ENCODE measurements at places on chromosomes 4 and X.

- DNase-seq: no peak
Measured at GRCh38 chr4:23811161-23811560, 78.7 kb downstream of the PPARGC1A start.

DNA sequence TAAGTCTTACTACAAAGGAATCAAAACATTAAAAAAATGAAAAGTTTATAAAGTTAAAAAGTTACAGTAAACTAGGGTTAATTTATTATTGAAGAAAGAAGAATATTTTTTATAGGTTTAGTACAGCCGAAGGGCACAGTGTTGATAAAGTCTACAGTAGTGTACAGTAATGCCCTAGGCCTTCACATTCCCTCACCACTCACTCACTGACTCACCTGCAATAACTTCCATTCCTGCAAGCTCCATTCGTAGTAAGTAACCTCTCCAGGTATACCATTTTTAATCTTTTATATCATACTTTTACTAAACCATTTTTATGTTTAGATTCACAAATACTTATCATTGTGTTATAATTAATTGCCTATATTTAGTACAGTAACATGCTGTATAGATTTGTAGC, 307.5 kb upstream of the FAM241A start:
- DNase-seq: no peak

- DNase-seq: no peak
Measured at GRCh38 chr4:177478496-177478895, 36.3 kb upstream of the AGA start.

- DNase-seq: no peak
Measured at GRCh38 chrX:54415534-54416350, 24.5 kb upstream of the TSR2 start.

GRCh38 chr4:24489870-24490269, 94.5 kb downstream of the DHX15 start:
- no peak for DNase-seq

DNA sequence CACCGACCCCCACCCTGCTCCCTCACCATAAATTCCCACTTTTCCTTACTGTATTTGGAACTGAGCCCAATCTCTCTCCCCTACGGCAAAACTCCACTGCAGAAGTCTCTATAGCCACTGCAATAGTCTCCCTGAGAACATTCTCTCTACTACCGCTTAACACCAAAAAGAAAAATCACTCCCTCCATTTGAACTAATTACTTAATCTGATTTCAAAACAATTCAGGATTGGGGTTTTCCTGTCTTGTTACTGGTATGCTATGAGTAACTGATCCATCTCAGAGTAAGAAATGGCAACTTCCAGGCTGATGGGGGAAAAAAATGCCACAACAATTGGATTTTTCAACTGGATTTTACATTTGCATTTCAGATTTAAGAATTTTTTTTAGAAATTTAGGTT, 5.8 kb downstream of the PAPSS1 start:
- no peak for DNase-seq

DNA sequence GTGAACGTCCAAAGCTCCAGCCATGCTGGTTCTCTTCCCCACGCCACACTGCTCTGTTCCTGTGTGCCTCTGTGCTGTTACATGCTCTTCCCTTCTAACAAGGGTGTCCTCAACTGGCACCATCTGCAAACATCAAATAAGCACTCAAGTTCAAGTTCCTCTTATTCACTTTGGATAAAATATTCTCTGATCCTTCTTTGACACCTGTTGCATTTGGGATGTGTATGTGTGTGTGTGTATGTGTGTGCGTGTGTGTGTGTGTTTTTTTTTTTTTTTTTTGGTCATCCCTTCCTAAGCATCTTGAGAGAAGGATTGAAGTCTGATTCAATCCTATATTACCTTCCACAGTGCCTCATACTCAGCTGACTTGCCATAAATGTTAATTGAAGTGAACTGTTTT, 204.0 kb upstream of the ANXA3 start:
- DNase-seq: no peak

DNA sequence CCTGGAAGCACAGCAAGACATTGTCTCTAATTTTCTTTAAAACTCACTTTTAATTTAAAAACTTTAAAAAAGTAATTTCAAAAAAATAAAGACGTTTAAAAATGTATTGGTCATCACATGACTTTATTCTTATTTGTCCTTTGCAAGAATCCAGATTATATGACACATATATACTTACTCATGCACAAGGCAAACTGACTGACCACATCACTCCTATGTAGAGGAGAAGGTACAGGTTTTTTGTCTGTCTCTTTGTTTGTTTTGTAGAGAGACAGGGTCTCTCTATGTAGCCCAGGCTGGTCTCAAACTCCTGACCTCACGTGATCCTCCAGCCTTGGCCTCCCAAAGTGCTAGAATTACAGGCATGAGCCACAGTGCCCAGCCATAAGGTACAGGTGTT, 28.6 kb downstream of the MAML3 start:
- DNase-seq: no peak

DNA sequence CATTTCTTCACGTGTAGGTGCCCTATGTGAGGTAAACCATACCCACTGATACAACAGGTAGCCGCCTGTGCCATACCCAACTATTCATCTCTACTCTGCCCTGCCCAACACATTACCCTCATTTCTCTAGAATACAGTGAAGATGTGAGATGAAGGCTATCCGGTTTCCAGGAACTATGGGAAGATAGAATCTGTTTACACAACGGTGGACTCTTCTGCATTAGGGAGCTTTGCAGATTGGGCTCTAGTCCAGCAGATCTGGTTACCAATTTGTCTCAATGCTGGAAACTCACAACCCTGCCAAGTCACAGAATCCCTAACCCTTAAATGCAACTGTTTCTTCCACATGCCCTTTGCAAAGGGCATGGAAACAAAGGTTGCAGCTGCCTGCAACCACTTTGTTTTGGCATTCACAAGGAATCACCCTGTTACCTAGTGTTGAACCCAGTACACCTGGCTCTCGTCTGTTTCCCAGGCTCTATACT, 6.4 kb upstream of the SLAIN2 start:
- DNase-seq: no peak

- no peak for DNase-seq
Measured at GRCh38 chr4:2961421-2961810, 1.8 kb downstream of the NOP14 start.

GRCh38 chr4:183747931-183748670, 89.0 kb downstream of the TRAPPC11 start:
- DNase-seq: no peak
